ENCODE measurements at places on chromosomes 16 and 17.

GRCh38 chr16:27237219-27238015 lies 31.2 kb downstream of the NSMCE1 start:
- peak; percentile 49 for DNase-seq

DNA sequence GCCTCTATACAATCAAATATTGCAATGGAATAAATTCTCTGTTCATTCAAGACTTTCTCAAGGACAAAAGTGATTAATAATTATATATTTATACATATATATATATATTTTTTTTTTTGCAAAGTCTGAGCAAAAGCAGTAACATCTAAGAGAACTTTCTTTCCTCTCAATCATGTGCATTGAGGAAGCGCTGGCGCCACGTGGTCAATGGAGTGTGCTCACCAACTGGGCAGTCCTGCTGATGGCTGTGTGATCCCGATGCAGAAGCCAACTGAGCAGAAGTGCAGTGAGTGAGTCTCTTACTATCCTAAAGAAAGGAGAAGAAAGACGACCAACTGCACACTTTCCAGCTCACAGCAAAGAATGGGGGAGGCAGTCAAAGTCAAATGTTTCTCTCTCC lies 37.2 kb upstream of the ULK2 start:
- no peak for DNase-seq

DNA sequence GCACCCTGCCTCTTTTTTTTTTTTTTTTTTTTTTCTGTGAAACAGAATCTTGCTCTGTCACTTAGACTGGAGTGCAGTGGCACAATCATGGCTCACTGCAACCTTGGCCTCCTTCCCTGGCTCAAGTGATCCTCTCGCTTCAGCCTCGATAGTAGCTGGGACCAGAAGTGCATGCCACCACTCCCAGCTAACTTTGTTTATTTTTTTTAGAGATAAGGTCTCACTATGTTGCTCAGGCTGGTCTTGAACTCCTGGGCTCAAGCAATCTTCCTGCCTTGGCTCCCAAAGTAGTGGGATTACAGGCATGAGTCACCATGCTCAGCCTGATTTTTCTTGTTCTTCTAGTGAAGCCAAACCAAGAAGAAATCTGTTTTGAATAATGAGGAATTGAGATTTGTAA lies 25.0 kb downstream of the CDK12 start:
- no peak for DNase-seq

DNA sequence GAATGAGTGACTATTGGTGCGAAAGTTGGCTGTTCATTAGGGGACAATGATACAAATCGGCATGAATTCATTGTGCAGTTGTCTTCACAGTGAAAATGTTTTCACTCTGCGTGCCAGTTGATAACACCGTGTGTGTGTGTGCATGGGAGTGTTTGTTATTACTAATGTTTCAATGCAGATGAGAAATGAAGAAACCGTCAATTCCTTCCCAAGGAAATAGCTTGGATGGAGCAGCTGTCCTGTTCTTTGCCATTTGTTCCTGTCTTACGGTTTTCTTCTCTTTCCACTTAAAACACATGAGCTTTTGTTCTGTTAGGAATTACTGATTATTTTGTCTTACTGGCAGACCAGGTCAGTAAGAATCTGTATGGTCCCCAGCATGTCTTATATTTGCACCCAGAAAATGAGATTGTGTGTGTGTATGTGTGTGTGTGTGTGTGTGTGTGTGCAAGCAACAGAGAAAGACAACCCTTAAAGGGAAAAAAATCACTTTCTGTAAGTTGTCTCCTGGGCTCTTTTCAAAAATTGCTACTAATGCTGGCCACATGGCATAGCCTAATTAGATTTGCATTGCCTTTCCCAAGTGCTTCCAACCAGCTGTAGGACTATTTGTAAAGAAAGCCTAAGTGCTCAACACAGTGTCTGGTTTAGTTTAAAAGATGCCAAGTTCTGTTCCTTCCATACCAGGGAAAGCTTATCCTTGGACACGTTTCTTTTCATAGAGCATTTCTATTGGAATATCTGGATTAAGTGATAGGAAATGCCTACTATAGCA lies 23.8 kb downstream of the SHISA9 start:
- DNase-seq: no peak

GRCh38 chr16:20648436-20648835 lies 49.0 kb downstream of the ACSM1 start:
- DNase-seq: no peak

- no peak for DNase-seq
These were observed 529.1 kb downstream of the NPIPA7 start for GRCh38 chr16:16908077-16908476.

DNA sequence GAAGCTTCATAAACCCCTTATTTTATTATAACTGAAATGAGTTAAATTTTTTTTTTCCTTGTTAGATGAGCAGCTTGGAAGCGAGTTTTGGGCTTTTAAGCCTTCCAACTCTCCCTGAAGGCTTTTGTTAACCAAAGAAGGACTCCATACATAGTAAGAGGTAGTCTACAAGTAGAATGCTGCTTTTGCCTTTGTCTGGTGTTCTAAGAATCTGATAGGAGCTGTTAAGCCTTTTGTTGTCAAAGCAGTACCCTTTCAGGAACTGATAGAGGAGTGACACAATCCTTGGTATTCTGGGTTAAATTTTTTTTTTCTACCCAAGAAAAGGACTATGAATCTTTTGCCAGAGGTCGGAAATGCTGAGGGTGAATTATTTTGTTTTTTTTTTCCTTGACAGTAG lies 26.1 kb downstream of the MAP2K4 start:
- DNase-seq: no peak

DNA sequence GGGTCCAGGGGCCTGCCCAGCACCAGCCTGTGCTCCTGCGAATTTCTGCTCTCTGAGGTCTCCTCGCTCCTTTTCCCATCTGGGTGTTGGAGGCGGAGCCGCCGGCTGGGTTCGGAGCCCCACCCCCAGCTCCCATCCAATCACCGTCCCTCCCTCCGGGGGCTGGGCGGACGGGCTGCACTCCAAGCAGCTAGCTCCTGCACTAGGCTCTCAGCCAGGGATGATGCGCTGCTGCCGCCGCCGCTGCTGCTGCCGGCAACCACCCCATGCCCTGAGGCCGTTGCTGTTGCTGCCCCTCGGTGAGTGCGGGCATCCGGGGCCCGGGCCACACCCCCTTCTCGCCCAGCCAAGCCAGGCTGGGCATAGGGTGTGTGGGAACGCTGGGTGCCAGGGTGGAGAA lies at the start of gene NRN1L:
NRN1L (plus strand) TSS at position 202 of the 400 bp plus-strand sequence; CDS start at position 221, 19 bp downstream.
- no peak for DNase-seq
